ENCODE measurements at places on chromosomes 7 and 10.

- DNase-seq: no peak
Measured at GRCh38 chr7:21355406-21355874, 72.4 kb upstream of the SP4 start.

GRCh38 chr7:21261627-21262594, 166.0 kb upstream of the SP4 start:
- peak; percentile 12 for DNase-seq

DNA sequence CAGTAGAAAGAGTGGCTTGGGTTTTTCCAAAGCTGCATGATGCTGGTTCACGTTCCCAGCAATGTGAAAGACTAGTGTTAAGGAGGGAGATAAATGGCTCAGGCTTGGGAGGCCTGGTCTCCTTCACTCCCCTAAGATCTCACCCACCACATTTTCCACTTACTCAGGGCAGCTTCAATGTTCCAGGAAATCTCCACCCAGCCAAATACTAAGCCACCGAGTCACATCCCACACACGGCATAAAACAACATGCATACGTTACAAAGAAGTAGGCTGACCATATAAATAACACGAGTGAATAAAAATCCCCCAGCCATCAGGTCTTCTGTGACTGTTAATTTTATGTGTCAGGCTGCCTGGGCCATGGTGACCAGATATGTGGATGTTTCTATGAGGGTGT, 303.5 kb downstream of the SFMBT2 start:
- peak; percentile 93 for DNase-seq

DNA sequence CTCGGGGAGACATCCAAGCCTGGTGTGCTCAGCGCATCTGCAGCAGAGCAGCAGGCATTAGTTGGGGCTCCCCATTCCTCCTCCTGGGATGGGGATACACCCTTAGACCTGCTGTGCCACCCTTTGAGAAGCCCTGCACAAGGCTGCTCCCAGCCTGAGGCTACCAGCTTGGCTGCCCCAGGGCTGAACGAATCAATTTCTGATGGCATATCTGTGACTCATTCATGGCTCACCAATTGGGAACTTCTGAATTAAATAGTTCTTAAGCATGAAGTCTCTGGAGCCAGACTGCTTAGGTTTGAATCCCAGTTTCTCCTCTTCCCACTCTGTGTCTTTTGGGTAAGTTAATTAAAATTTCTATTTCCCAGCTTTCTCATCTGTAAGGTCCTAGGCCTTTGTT, 16.3 kb upstream of the GLI3 start:
- peak; percentile 28 for DNase-seq

- no peak for DNase-seq
Measured at GRCh38 chr7:147923841-147924240, 666.7 kb upstream of the C7orf33 start.

DNA sequence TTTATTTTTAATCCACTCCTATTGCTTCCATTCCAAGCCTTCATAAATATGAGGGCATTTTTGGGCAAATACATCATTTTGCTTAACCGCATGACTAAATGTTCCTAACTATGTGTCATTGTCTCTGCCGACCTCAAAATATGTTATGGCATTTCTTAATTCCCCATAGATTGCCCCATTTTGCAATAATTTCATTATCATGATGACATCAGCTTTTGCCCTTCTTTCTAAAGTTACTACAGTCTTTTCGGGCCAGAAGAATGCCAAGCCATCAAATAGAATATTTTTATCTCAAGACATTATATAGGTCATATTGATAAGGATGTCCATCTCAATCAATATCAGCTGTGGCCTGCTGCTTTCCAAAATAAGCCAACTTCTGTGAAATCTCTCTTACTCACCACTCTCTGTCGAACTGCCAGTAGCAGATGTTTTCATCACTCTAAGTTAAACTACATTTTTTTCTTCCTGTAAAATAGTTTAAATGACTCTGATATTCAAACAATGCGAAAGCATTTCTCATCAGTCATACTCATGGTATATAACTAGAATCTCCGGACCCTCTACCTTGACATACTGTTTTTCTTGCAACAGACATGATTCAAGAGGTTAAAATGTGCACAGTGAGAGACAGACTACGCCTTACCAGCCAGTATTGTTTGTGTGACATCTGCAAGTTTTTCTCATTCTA, 1254.6 kb upstream of the CELF2 start:
- DNase-seq: peak; percentile 96

GRCh38 chr7:47707583-47707982, 125.7 kb upstream of the TNS3 start:
- DNase-seq: no peak

- DNase-seq: no peak
Measured at GRCh38 chr7:55207436-55208125, 157.6 kb upstream of the LANCL2 start.

- DNase-seq: no peak
Measured at GRCh38 chr10:125141860-125142484, 18.4 kb downstream of the CTBP2 start.

GRCh38 chr10:13853854-13854253, 267.1 kb downstream of the PRPF18 start:
- peak; percentile 34 for DNase-seq

DNA sequence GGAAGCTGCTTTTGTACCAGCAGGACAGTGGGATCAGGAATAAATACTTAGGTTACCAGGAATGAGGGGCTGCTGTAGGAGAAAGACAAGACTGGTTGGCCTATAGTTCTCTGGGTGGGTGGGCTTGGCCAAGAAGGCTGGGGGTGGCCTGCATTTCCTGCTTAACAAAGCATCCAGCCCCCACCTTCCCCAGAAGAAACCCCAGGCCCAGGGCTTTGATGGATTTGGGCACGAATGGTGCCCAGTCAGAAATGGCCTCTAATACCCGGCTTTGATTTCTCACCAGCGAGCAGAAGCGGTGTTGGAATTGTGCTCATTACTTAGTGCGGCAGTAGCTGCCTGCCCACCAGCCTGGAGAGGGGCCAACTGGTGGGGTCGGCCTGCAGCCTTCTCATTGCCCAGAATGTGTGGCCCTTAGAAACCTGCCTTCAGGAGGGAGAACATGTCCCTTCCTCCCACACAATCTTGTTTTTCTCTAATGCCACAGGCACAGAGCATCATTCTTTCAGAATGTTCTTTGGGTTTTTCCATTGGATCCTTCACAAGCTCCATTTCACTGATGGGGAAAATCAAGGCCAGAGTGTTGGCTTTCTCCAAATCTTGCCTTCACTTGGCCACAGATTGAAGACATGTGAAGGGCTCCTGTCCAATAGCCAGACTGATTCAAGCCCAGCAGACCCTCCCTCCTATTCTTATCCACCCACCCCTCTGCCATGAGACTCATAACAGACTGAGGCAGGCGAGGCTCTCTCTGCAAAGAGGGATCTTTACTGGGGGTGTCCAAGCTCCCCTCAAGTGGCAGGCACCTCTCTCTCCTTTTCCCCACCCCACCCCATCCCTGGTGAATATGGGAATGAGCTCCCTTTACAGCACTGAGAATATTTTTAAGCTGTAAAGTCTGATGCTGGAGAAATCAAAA, 2.5 kb downstream of the UNC5B start:
- no peak for DNase-seq

DNA sequence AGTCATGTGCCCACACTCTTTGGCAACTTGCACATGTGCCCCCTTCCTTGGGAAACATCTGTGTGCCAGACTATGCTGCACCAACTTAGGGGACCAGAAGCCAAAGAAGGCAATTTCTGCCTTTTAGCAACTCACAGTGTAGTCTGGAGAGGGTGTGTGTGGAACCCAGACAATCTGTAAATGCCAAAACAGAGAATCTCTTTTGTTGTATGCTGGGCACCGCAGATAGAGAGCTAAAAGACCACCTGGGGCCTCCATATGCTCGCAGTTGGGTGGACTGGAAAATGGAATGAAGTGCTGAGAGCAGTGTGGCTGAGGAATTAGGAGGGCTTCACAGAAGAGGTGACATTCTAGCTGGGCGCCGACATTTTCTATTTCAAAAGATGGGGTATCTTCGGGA, 26.4 kb downstream of the UBTD1 start:
- no peak for DNase-seq

DNA sequence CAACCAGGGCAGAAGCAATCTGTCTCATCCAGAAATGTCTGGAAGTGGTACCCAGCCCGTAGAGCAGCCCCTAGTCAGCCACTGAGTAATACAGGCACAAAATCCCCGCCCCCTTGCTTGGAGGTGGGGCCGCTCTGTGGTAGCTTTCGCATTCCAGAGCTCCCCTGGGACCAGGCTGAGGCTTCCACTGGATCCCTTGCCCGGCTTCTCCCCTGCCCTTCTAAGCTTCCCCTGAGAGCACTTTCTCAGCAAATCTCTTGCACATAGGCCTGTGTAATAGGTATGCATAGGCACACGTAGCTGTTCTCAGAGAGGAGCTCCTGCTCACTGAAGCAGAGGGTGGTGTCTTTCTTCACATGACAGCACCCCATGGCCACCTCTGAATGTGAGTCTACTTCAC, 144.2 kb downstream of the BMS1 start:
- DNase-seq: peak; percentile 74

DNA sequence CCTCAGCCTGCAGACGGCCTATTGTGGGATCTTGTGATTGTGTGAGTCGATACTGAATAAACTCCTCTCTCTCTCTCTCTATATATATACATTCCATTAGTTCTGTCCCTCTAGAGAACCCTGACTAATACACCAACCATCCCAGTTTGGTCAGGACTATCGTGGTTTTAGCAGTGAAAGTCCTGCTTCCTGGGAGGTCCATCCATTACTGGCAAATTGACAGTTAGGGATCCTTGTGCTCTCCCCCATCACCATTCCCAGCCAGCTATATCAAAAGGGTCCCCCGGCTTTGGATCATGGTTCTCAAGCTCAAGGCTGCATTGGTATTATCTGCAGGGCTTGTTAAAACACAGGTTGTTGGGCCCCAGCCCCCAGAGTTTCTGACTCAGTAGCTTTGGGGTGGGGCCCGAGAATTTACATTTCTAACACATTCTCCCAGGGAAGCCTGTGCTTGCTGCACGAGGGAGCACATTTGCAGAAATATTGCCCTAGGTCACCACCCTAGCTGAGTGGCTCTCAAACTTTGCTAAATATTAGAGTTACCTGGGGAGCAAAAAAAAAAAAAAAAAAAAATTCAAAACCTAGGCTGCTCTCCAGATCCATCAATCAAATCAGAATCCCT, 899.1 kb upstream of the AUTS2 start:
- peak; percentile 100 for DNase-seq

GRCh38 chr10:73762915-73763314, 18.7 kb downstream of the SEC24C start:
- peak; percentile 71 for DNase-seq

DNA sequence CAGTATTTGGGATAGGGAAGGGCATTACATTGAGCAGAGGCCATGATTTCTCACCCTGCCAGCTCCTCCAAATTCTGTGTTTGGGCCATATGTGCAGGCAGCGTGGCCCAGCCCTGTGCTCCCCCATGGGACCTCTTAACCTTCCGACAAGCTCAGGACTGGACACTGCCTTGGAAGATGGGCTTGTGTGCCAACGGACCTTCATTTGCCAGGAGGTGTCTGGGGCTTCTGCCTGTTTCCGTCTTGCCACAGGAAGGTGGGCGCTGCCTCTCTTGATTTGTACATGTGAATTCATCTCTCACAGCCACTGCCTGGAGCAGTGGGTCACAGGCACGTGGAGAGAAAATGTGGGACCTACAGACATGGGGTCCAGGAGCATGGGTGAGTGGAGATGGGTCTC, 272.6 kb downstream of the CCSER2 start:
- no peak for DNase-seq

- DNase-seq: peak; percentile 15
Measured at GRCh38 chr7:151252961-151253711, 4.6 kb upstream of the SMARCD3 start.

DNA sequence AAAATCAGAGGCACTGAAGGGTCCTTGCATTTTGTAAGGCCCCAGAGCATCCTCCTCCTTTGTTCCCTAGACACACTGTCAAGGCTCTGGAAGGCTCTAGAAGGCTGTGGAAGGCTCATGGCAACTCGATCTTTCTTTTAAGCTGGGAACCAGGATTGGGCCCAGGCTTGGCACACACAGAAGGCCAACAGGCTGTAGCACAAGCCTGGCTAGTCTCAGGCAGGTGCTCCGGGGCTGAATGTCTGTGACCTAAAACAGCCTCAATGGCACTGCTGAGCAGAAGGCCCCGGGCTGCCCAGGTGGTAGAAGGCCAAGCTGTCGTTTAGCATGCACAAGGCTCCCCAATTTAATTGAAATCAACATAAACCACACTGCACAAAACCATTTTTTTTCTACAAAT, 55.7 kb downstream of the PRKAG2 start:
- no peak for DNase-seq

DNA sequence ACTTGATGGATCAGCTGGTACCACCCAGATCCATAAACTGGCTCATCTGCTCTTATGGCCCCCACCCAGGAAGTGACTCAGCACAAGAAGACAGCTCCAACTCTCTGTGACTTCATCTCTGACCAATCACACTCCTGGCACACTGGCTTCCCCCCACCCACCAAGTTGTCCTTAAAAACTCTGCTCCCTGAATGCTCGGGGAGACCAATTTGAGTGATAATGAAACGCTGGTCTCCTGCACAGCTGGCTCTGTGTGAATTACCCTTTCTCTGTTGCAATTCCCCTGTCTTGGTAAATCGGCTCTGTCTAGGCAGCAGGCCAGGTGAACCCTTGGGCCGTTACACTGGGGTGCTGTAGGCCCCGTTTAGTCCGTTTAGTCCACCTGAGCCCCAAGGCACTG, 23.4 kb upstream of the BNIP3 start:
- no peak for DNase-seq

GRCh38 chr10:124389613-124390361, 28.9 kb downstream of the OAT start:
- DNase-seq: no peak

- no peak for DNase-seq
Measured at GRCh38 chr7:82633592-82633991, 190.0 kb upstream of the CACNA2D1 start.

- DNase-seq: peak; percentile 60
Measured at GRCh38 chr7:158811461-158811860, 17.8 kb downstream of the ESYT2 start.
